ENCODE measurements at places on chromosomes 6 and 20. TPM values are rescaled to one million over a fixed set of nuclear protein-coding genes. Genes with fewer than 3 reads are reported as not detected.

MOXD1 gene
- 0.77 TPM for total RNA-seq

DNA sequence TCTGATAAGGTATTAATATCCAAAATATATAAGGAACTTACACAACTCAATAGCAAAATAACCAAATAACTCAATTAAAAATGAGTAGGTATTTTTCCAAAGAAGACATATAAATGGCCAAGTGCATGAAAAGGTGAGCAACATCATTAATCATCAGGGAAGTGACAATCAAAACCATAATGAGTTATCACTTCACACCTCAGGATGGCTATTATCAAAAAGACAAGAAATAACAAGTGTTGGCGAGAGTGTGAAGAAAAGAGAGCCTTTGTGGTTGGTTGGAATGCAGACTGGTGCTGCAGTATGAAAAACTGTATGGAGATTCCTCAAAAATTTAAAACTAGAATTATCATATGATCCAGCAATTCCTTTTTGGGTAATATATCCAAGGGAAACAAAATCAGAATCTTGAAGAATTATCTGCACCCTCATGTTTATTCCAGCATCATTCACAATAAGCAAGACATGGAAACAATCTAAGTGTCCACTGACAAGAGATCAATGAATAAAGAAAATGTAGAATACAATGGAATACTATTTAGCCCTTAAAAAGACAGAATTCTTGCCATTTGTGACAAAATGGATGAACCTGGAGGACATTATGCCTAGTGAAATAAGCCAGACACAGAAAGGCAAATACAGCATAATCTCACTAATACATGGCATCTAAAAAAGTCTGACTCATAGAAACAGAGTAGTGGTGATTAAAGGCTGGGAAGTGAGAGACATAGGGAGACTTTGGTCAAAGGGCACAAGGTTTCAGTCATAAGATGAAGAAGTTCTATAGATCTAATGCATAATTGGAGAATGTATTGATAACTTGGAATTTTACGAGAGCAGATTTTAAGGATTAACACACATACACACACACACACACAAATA, 175.6 kb downstream of the FOXA2 start:
- no peak for DNase-seq

DNA sequence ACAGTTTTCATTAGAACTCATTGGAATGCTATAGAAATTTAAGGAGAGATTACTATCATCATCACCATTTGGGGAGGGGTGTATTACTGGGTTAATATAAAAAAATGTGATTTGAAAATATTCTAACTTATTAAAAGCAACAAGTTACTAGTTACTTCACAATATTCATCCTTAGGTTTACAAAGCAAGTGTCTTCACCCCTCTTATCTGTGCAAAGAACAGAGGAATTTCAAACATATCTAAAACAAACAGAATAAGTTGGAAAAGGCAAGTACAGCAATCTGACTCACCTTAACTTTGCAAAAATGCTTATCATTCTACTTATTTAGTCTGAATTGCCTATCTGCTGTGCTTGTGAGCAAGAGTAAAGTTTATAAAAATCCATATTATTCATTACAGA, 32.9 kb downstream of the DCBLD1 start:
- no peak for DNase-seq

DNA sequence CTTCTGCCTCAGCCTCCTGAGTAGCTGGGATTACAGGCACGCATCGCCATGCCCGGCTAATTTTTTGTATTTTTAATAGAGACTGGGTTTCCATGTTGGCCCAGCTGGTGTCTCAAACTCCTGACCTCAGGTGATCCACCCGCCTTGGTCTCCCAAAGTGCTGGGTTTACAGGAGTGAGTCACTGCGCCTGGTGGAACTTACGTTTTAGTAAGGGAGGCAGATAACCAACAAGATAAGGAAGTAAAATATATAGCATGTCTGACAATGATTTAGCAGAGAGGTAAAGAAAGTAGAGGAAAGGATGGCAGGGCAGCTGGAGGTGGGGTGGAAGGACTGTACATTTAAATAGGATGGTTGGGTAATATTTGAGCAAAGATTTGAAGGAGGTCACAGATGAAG, 12.8 kb upstream of the MYMX start:
- DNase-seq: no peak

GRCh38 chr6:117451671-117452070, 25.9 kb upstream of the ROS1 start:
- no peak for DNase-seq

DNA sequence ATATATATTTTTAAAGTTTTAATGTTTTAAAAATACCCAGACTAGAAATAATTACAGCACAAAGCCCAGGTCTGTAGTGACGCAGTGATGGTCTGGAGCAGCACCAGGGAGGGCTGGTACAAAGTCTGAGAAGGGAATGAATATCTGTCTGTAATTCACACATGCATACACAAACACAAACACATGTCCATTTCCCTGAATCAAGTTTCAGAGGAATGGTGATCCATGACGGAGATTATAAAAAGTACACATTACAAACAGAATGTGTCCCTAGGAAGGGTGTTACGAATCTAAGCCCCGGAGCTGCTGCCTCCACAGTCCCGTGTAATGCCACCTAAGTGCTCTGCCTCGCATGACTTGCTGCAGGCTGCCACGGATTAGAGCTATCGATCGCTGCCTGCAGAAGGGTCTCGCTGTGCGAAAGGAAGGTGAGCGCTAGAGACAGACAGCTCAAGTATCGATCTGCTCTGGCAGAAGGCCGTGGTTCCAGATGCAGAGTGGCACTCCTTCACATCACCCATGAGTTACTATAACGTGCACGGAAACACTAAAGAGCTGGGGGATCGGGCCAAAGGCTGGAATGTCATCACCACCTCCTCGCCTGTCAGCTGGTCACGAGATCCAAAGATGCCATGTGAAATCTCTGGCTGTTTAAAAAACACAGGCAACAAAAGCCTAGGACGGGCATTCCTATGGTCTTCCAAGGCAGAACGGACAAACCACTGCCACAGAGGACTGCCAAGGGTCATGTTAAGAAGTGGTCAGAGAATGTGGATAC, 87.1 kb downstream of the INSM1 start:
- DNase-seq: no peak

DNA sequence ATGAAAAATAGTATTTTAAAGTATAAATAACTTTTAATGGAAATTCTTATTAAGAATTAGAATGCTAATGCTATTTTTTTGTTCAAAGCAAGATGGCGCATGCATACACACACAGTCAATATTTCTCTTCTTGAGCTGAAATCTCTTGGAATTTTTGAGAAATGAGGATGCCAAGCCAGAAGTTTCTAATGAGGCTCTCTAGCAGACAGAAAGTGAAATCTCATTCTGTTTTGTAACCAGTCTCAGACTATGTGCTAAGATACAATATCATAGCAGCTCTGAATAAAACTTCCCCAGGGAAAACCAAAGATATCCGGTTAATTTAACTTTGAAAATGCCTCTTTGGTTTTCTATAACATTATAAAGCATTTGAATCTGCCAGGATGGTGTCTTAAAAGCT, 97.2 kb upstream of the HDAC2 start:
- DNase-seq: no peak

Data from ovary (tissue), 10 donors.